Thoracic aorta (tissue), 2 donors: ENCODE measurements at places on chromosomes 13 and 19.

DNA sequence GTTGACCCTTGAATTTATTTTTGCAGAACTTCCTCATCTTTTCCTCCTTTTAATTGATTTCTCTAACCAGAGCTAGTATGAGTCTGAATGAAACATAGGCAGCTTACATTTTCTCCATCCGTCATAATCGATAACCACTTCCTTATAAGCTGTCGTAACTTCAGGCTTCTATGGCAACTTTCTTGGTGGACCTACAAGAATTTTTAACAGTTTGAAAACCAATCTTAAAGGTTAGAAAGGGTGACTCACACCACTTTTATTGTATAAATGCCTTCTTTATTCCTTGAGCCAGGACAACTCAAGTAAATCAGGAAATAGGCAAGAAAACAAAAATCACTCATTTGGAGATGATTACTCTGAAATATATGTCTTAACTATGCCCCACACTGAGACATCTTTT lies 105.7 kb upstream of the KL start:
- peaks cover 4% of the 10 kb centered on the region for H3K4me1 ChIP-seq
- no peak overlapping the region for H3K4me3 ChIP-seq
- DNase-seq, result no peak
- no peak overlapping the region for H3K27ac ChIP-seq
- no peaks in the 10 kb centered on the region for H3K27me3 ChIP-seq

- H3K4me3 ChIP-seq, result peak overlapping the region; percentile 90
- no peak for DNase-seq
- peaks cover 10% of the 10 kb centered on the region for H3K4me1 ChIP-seq
- H3K27ac ChIP-seq, result no peak overlapping the region
- H3K27me3 ChIP-seq, result no peaks in the 10 kb centered on the region
- no peaks in the 10 kb centered on the region for H3K36me3 ChIP-seq
Measured at GRCh38 chr13:78659450-78659730, 435 bp upstream of the OBI1 start.

GRCh38 chr13:24146961-24147569 lies 13.5 kb upstream of the SPATA13 start:
- no peaks in the 10 kb centered on the region for H3K4me1 ChIP-seq
- H3K27ac ChIP-seq, result no peak overlapping the region
- H3K27me3 ChIP-seq, result no peaks in the 10 kb centered on the region
- no peak overlapping the region for H3K4me3 ChIP-seq
- no peak for DNase-seq

DNA sequence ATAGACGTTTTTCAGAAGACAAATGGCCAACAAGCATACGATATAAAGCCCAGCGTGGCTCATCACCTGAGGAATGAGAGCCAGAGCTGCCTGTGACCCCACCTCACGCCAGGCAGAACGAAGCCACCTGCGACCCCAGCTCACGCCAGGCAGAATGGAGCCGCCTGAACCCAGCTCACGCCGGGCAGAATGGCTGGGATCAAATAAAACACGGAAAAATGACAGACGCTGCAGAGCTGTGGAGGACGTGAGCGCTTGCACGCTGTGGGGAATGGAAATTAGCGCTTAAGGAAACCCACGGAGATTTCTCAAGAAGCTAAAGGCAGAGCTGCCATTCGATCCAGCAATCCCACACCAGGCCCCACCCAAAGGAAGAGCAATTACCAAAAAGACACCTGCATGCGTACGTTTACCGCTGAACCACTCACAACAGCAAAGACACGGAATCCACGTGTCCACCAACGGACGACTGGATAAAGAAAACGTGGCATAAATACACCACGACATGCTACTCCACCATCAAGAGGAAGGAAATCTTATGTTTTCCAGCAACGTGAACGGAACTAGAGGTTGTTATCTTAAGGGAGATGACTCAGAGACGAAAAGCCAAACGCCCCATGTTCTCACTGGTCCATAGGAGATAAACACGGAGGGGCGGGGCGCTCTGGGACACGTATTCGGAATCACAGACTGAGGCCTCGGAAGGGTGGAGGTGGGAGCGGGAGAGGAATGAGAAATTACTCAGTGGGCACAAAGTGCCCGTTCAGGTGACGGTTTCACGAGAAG lies 30.7 kb upstream of the C13orf46 start:
- no peaks in the 10 kb centered on the region for H3K27me3 ChIP-seq
- no peak for DNase-seq
- H3K27ac ChIP-seq, result no peak overlapping the region
- H3K4me3 ChIP-seq, result no peak overlapping the region
- H3K36me3 ChIP-seq, result peaks cover 29% of the 10 kb centered on the region

- DNase-seq, result no peak
- H3K4me1 ChIP-seq, result no peaks in the 10 kb centered on the region
- no peaks in the 10 kb centered on the region for H3K36me3 ChIP-seq
- no peaks in the 10 kb centered on the region for H3K27me3 ChIP-seq
Measured at GRCh38 chr13:91882918-91883317, 484.5 kb downstream of the GPC5 start.

- no peaks in the 10 kb centered on the region for H3K27me3 ChIP-seq
- DNase-seq, result no peak
- H3K4me3 ChIP-seq, result no peak overlapping the region
- H3K36me3 ChIP-seq, result no peaks in the 10 kb centered on the region
Measured at GRCh38 chr19:30788105-30788765, 416.1 kb downstream of the ZNF536 start.

GRCh38 chr13:109208522-109208921 lies 577.9 kb downstream of the IRS2 start:
- no peak overlapping the region for H3K4me3 ChIP-seq
- H3K27ac ChIP-seq, result no peak overlapping the region
- no peaks in the 10 kb centered on the region for H3K27me3 ChIP-seq
- H3K36me3 ChIP-seq, result no peaks in the 10 kb centered on the region

DNA sequence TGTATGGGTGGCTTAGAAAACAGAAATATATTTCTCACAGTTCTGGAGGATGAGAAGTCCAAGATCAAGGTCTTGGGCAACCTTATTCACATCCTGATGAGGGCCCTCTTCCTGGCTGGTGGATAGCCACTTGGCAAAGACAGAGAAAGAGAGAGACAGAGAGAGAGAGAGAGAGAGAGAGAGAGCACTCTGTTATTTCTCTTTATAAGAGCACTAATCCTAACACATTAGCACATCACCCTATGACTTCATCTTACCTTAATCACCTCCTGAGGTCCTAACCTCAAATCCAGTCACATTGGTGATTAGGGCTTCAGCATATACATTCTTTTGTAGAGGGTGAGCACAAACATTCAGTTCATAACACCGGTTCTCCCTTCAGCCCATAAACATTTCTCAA lies 430.3 kb downstream of the EFNB2 start:
- H3K4me3 ChIP-seq, result no peak overlapping the region
- H3K36me3 ChIP-seq, result no peaks in the 10 kb centered on the region
- no peaks in the 10 kb centered on the region for H3K27me3 ChIP-seq
- no peak overlapping the region for H3K27ac ChIP-seq

DNA sequence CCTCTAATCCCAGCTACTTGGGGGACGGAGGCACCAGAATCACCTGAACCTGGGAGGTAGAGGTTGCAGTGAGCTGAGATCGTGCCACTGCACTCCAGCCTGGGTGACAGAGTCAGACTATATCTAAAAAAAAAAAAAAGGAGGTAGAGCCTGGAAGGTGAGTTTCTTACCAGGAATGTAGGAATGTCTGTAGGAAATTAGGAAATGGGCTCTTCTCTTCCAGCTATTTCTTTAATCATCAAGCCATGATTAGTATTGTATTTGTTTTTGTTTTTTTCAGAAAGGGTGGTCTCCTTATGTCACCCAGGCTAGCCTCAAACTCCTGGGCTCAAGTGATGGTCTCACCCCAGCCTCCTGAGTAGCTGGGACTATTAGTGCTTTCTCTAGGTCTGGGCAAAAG lies 26.3 kb upstream of the SERP2 start:
- H3K4me3 ChIP-seq, result no peak overlapping the region
- no peak for DNase-seq
- no peaks in the 10 kb centered on the region for H3K36me3 ChIP-seq
- no peak overlapping the region for H3K27ac ChIP-seq

GRCh38 chr13:28503182-28503967 lies 8.4 kb upstream of the FLT1 start:
- no peak for DNase-seq
- no peak overlapping the region for H3K4me3 ChIP-seq
- no peaks in the 10 kb centered on the region for H3K4me1 ChIP-seq
- H3K36me3 ChIP-seq, result no peaks in the 10 kb centered on the region

GRCh38 chr19:29271341-29271740 lies 58.4 kb upstream of the UQCRFS1 start:
- H3K36me3 ChIP-seq, result no peaks in the 10 kb centered on the region
- H3K27me3 ChIP-seq, result no peaks in the 10 kb centered on the region
- DNase-seq, result no peak

- no peaks in the 10 kb centered on the region for H3K36me3 ChIP-seq
- peaks cover 5% of the 10 kb centered on the region for H3K4me1 ChIP-seq
- H3K27me3 ChIP-seq, result no peaks in the 10 kb centered on the region
- no peak for DNase-seq
Measured at GRCh38 chr13:59766236-59766635, 397.5 kb downstream of the DIAPH3 start.

DNA sequence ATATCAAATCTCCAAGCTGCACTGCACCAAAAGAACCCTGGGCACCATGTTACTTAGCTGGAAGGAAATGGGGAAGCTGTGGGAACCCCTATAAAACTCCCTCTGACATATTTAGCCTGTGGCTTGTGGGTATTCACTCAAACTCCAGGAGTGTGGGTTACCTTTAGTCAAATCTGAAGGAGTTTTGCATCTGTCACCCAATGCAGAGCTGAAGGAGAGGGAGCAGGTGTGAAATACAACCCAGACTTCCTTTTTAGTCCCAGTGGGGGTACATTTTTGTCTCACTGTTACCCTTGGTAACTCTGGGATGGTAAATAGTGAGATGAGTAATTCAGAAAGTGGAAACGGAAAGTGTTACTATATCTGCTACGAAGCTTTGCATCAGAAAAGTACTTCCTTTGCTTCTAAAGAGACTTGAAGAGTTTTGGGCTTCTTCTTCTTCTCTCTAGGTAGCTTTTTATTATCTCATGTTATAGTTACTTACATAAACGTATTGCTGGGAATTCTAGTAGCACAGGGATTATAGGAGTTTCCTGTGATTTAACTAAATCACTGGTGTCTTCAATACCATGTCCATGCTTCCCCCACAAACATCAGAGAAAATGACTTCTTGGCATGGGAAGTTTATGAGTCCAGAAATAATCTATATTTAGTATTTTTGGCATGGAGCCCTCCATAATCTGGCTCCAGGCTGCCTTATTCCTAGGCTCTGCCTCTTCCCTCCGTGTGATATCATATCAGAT lies 105.9 kb downstream of the AKAP11 start:
- H3K27ac ChIP-seq, result no peak overlapping the region
- no peak overlapping the region for H3K4me3 ChIP-seq
- peaks cover 6% of the 10 kb centered on the region for H3K4me1 ChIP-seq
- no peaks in the 10 kb centered on the region for H3K27me3 ChIP-seq
- H3K36me3 ChIP-seq, result no peaks in the 10 kb centered on the region

- no peaks in the 10 kb centered on the region for H3K36me3 ChIP-seq
- H3K27ac ChIP-seq, result no peak overlapping the region
- no peak for DNase-seq
- H3K4me3 ChIP-seq, result no peak overlapping the region
Measured at GRCh38 chr13:42834946-42835345, 53.6 kb downstream of the FAM216B start.

DNA sequence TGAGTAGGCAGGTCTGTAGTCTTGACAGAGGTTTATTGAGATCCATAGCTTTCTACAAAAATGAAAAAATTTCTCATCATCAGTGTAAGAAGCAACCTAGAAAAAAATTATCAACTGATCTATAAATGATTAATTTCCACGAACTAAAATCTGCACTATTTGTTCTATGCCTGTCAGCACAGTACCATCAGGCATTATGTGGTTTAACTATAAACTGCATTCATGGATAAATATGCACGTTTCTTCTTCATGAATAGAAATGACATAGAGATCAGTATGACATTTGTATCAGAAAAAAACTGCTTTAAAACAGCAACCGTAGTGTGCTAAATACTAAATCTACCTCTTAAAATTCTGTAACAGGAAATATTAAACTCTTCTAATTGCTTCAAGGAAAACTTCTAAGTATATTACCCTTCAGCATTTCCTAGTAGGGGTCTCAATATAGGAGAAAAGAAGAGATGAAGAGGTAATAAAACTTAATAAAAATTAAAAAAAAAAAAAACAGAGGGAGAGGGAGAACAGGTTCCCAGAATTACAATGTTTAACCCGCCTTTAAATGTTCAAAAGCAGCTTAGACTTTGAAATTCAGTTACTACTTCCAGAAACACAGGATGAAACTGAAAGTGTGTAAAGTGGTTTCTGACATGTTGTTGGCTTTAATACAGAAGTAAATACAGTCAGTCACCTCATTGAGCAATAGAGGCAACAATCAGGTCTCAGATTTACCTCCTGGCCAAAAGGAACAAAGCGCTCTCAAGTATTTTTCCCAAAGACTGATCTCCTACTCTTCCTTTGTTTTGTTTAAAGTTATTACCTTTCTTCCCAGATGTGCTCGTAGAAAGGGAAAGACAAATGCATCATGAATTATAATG lies 144.4 kb downstream of the DIAPH3 start:
- no peak overlapping the region for H3K27ac ChIP-seq
- no peaks in the 10 kb centered on the region for H3K36me3 ChIP-seq
- DNase-seq, result no peak
- H3K4me1 ChIP-seq, result peaks cover 5% of the 10 kb centered on the region
- H3K4me3 ChIP-seq, result peak overlapping the region; percentile 9

- DNase-seq, result no peak
- H3K4me1 ChIP-seq, result peaks cover 8% of the 10 kb centered on the region
- no peak overlapping the region for H3K4me3 ChIP-seq
- no peak overlapping the region for H3K27ac ChIP-seq
- peaks cover 11% of the 10 kb centered on the region for H3K36me3 ChIP-seq
Measured at GRCh38 chr19:18756896-18757295, 34.2 kb downstream of the COMP start.

DNA sequence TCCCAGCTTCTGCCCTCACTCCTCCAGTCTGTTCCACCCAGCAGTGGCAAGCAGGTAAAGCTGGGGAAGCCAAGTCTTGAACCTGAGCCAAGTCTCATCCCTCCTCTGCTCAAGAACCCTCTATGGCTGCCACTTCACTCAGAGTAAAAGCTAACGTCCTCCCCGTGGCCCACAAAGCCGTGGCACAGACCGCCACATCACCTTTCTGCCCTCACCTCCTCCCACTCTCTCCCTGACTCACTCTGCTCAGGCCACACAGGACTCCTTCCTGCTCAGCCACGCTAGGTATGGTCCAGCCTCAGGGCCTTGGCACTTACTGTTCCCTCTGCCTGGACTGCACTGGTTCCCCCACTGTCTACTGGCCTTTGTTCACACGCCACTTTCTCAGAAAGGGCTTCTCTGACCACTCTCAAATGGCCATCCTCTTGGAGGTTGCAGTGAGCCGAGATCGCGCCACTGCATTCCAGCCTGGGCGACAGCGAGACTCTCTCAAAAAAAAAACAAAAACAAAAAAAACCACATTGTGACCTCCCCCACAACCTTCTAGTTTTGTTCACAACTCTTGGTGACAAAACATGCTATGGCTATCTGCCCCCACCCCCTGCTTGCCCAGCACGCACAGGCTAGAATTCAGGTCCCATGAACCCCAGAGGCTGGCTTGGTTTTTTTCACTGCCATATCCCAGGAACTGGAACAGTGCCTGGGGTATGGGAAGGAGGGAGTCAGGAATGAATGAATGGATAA lies 15.8 kb downstream of the NDUFB7 start:
- H3K27me3 ChIP-seq, result no peaks in the 10 kb centered on the region
- no peak for DNase-seq

- no peaks in the 10 kb centered on the region for H3K4me1 ChIP-seq
- H3K27me3 ChIP-seq, result no peaks in the 10 kb centered on the region
- H3K36me3 ChIP-seq, result no peaks in the 10 kb centered on the region
Measured at GRCh38 chr13:28621449-28621848, 37.5 kb upstream of the POMP start.

- H3K27me3 ChIP-seq, result no peaks in the 10 kb centered on the region
- no peak overlapping the region for H3K4me3 ChIP-seq
- H3K36me3 ChIP-seq, result no peaks in the 10 kb centered on the region
- H3K4me1 ChIP-seq, result no peaks in the 10 kb centered on the region
Measured at GRCh38 chr19:40519352-40520322, 52.8 kb downstream of the SPTBN4 start.
